ENCODE measurements at places on chromosomes 5 and 9.

DNA sequence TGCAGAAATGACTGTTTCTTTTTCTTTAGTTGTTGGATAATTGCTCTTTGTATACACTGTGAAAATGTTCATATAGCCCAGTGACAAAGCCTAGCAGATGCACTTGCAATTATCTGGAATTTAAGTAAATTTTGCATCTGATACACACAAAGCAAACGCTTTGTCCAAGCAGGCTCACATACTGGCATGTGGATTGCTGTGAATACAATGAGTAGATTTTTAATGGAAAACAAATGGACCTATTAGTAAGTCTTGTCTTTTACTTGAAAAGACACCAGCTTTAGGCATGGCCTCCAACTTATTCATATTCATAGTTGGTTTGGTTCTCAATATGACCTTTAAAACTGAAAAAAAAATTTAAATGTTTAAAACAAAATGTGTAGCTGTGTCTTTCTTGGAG, 1299.8 kb upstream of the WWC1 start:
- DNase-seq = no peak

DNA sequence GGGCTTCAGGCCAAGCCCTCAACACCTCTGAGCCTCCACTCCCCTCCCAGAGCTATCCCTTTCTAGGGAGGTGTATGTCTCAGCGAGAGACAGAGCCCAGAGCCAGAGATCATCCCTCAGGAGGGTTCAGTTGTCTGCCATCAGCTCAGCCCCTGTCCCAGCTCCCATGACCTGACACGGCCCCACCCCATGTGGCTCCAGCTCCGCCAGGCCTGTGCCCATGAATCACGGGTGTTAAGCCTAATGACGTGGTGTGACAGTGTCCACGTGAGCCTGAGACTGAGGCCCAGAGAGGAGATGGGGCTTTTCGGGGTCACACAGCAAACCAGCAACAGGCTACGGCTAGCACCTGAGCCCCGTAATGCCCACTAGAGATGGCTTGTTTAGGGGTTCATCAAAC, 60.9 kb upstream of the ORM1 start:
- DNase-seq = no peak

- no peak for DNase-seq
Measured at GRCh38 chr9:83043597-83043996, 19.3 kb downstream of the RASEF start.

- no peak for DNase-seq
Measured at GRCh38 chr5:33362915-33363314, 77.8 kb upstream of the TARS1 start.

- no peak for DNase-seq
Measured at GRCh38 chr5:105885266-105885665, 1785.5 kb downstream of the EFNA5 start.

- DNase-seq = peak; percentile 7
Measured at GRCh38 chr9:110048976-110049698, 158.8 kb downstream of the C9orf152 start.

- DNase-seq = no peak
Measured at GRCh38 chr5:10624679-10625078, 60.8 kb downstream of the ANKRD33B start.

GRCh38 chr5:1510151-1510561, 13.6 kb downstream of the LPCAT1 start:
- no peak for DNase-seq

DNA sequence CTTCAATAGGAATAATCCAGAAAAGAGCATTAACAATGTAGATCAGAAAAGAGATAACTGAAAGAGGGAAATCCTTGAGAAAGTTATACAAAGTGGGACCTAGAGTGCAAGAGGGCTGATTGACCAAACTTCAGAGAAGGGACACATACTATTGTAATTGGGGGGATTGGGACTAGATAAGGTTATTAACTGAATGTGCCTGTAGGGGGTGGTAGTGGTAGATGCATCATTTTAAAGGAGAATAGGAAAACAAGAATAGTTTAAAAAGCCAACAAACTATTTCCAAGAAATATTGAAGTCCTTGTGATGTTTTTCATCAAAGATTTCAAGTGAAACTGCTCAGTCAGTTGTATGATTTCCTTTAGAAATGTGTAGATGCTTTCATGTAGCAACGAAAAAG, 468.5 kb downstream of the TAF11L14 start:
- no peak for DNase-seq

DNA sequence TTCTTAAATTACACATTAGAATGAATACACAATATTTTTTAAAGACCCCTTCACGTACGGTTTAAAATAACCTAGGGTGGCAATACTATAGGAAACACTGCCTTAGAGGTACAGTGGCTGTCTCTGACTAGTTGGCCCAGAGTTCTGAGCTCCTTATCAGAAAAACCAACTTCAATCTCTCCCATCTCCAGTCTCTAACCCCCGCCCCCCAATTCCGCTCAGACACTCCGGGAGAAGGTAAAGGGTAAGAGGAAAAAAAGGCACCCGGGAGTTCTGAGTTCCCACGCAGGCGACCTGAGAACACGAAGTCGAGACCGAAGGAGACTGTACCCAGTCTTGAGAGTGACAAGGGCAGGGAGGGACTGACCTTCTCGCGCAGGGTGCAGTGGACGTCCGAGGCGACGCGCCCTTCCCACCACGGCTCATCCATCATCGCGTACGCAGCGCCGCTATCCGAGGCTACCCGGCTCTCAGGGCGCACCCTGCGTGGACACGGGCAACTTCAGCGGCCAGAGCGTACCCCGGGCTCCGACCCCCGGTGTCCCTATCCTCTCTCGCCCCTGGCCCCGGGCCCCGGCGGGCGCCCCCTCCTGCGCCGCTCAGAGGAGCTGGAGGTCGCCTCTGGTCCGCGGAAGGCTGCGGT, 752 bp downstream of the CCNJL start:
- no peak for DNase-seq

- DNase-seq = peak; percentile 75
Measured at GRCh38 chr9:136978073-136978864, 965 bp downstream of the PTGDS start.

- DNase-seq = no peak
Measured at GRCh38 chr5:172445866-172446265, 8.5 kb downstream of the SH3PXD2B start.

DNA sequence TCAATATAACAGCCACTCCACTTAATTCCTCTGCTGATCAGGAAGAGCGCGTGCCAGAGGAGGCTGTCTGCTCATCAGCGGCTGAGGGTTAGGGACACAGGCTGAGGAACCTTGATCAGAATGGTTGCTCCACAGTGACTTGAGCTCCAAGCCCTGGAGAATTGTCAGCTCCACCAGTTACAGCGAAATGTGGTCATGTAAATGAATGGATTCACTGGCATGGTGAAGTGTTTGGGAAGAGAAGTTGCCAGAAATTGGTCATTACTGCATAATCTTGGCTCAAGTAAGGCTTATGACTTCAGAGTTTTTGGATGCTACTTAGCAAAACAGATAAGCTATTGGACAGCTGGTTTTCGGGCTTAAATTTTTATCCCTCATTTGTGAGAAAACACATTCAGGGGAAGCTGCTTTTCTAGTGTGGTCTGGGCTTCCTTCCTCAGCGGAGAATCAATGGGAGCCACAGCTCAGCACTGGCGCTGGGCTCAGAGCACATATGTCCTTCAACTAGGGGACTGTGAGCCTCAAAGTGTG, 65.0 kb downstream of the PRRT1B start:
- DNase-seq = no peak

DNA sequence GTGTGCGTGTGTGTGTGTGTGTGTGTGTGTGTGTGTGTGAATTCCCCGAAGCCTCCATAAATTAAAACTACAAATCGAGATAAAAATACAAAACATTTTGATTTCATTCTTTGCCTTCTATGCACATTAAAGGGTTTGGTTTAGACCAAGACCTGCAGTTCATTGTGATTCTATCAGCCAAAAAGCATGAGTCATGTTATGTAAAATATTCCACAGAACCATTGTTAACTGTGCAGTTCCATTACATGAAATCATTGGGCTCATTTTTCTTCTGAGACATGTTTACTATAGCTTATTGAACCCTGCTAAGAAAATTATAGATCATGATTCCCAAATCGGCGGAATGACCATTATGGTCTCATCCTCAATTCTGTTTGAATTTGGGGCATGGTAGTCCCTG, 11.7 kb downstream of the CAVIN4 start:
- no peak for DNase-seq

GRCh38 chr9:21804331-21804730, 1.9 kb downstream of the MTAP start:
- DNase-seq = no peak

- DNase-seq = peak; percentile 73
Measured at GRCh38 chr5:138469540-138470321, 4.5 kb downstream of the EGR1 start.

GRCh38 chr9:36158122-36158521, 11.1 kb upstream of the CCIN start:
- DNase-seq = no peak

DNA sequence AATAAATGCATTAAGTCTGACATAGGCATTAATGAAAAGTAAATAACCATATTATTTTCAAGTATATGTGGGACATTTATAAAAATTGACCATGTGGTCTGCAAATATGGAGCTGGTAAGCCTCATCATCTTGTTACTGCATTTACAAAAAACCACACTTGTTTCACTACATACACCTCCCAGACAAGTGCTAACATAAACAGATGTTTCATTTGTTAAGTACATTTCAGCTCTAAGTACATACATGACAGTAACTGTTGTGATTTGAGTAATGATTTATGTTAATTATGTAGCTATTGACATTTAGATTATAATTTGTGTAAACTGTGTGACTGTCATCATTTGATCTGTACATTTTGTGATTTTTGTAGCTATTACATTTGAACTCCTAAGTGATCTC, 13.9 kb downstream of the IDNK start:
- DNase-seq = no peak

DNA sequence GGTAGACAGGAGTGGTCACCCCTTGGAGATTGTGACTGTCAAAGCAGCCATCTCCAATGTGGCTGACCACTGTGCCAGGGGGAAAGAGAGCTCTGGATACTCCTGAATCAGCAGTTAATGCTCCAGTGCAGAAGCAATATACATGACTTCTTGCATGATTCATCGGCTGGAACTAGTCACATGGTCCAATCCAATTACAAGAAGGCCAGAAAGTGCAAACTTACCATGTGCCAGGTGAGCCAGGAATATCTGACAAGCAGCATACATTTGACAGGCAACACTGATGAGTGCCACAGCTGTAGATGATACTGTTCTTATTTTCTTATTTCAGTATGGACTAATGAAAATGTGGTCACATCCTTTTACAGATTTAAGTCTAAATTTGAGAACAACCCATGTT, 440.0 kb upstream of the MPDZ start:
- DNase-seq = no peak

- DNase-seq = no peak
Measured at GRCh38 chr9:109320331-109320741, 523 bp downstream of the EPB41L4B start.

DNA sequence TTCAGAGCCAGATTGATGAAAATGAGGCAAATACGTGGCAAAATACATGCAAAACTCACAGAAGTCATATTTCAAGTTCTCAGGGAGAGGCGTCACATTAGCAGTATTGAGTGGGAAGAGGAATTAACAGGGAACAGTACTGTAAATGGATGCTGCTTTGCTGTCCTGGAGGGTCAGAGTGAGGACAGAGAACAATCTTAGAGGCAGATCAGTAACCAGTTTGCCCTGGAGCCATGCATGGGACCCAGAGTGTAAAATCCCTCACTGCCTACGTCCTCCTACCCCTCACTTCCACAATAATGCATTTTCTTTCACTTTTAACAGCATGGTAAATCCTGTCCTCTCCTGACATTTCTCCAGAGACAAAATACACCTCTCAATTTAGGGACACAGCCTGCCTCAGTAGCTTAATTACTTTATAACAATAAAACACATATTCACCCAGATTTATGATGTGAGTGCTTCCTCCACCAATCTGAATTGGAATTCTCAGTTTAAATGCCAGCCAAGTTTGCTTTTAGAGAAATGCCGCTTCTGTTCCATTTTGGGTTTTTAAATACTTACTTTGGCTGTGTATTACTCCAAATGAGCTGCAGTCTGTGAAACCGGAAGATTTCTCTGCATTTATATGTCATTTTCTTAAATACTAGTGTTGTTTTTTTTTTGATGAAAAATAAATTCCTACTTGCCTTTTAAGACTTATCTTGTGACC, 70.0 kb downstream of the LMNB1 start:
- no peak for DNase-seq

DNA sequence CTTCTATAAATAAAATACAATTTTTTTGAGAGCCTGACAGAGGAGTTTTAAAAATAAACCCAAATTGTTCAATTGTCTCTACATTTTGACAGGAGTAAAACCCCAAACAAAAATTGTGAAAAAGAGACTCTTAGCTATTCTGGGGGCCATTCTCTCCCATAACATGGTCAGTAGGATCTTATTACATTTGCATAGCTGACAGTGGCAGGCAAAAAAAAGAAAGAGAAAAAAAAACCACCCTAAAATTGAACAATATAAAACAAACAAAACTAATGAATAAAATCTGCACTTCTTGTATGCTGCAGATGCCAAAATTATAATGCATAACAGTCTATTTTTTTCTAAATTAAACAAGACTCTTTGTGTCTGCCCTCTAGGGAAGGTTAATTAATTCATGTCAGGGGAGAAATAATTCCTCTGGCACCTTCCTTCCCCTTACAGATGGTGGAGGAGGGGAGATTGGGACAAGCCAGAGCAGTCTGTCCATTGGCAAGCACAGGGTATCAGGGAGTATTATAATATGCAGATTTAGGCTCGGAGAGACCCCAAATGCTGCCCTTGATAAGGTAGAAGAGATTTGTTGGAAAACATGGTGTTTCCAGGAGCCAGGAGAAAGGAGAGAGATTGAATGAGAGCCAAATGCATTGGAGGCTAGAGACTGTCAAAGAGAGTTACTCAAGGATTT, 79.7 kb upstream of the CDH6 start:
- no peak for DNase-seq

- DNase-seq = no peak
Measured at GRCh38 chr5:107269256-107269655, 401.5 kb downstream of the EFNA5 start.

DNA sequence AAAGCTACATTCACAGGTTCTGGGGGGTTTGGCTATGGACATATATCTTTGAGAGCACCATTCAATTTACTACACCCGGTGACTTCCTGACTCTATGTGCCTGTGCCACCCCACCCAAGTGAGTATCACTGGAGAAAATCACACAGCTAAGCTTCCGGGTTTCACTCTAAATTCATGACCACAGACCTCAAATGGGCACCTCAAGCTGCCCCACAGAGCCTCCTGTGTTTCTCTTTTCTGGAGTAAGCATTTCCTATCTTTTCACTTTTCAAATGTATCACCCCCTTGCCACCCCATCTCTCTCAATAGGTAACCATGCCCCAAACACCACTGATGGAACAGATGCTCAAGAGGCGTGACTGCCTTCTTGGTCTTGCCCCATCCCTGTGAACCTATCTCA, 49.2 kb upstream of the NEK6 start:
- no peak for DNase-seq

GRCh38 chr5:92633875-92634487, 947.0 kb downstream of the NR2F1-AS1 start:
- DNase-seq = no peak
